Osteoblast (primary cell): ENCODE measurements at places on chromosomes 1 and 21. TPM values are rescaled to one million over a fixed set of nuclear protein-coding genes. Genes with fewer than 3 reads are reported as not detected.

DNA sequence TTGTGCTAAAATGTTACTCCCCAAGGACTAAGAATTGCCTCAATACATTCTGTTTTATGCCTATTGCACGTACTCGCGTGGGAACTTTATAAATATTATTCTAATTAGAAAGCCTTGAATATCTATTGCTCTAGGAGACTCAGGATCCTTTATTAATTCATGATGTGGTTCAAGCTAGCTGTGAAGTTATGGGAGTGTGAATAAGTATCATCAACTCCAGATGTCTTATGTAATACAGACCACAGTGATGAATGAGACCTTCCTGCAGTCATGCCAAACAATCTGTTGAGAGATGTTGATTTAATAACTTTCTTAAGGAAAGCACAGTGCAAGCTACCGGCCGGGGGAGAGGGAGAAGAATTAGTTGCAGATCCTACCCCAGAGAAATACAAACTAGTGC, 519.2 kb upstream of the ZP4 start:
- no peaks in the 10 kb centered on the region for H3K27me3 ChIP-seq
- no peak overlapping the region for H3K4me3 ChIP-seq
- peak overlapping the region; percentile 94 for H3K27ac ChIP-seq

DNA sequence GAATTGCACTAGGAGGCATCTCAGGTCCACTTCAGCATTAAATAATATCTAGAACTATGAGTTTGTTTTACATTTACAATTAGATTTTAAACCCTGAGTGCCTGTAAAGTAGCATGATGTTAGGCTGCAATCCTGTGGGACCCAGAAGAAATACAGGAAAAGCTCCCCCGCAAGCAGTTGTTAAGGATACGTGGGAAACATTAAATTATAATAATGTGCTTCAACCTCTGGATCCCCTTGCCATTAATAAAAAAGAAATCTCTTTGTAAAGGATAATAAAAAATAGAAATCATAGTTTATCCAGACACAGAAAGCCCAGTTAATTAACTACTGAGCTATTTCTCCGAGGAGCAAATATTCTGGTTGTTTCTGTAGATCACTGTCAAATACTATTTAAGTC, 106.0 kb downstream of the PCNX2 start:
- no peaks in the 10 kb centered on the region for H3K27me3 ChIP-seq
- no peak overlapping the region for H3K4me3 ChIP-seq
- no peak for DNase-seq
- no peak overlapping the region for H3K27ac ChIP-seq
- H3K4me1 ChIP-seq: no peaks in the 10 kb centered on the region

- no peaks in the 10 kb centered on the region for H3K27me3 ChIP-seq
- peak overlapping the region; percentile 86 for H3K27ac ChIP-seq
- peak; percentile 86 for DNase-seq
These were observed 3.5 kb upstream of the PRDX6 start for GRCh38 chr1:173473599-173474011.

GRCh38 chr1:209767096-209767495, 11.2 kb downstream of the TRAF3IP3 start:
- DNase-seq: no peak
- H3K4me1 ChIP-seq: peaks cover 22% of the 10 kb centered on the region
- no peaks in the 10 kb centered on the region for H3K27me3 ChIP-seq
- no peak overlapping the region for H3K4me3 ChIP-seq
- no peaks in the 10 kb centered on the region for H3K36me3 ChIP-seq
- H3K27ac ChIP-seq: no peak overlapping the region

BSND gene
- total RNA-seq: not detected in 2 replicates

PAFAH2 gene
- 6.5 and 6.9 TPM in 2 replicates for total RNA-seq
